ENCODE measurements at places on chromosomes 5 and 9. TPM values are rescaled to one million over a fixed set of nuclear protein-coding genes. Genes with fewer than 3 reads are reported as not detected.

- no peak for DNase-seq
Measured at GRCh38 chr5:35884191-35884769, 27.6 kb downstream of the IL7R start.

DNA sequence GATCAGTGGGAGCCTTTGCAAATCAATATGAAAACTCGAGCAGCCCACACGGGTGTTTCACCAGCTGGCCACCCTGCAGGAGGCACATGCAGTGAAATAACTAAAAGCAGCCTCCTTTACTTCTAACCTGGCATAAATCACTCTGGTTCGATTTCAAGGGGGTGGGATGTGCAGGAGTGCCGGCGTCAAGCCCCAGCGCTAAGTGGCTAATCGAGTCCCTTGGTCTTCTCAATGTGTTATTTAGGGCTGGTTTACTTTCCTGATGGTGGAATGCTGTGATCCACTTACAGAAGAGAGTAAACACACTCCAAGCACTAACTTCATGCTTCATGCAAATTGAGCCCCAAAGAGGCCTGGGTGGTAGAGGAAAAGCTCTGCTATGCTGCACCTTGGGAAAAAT lies 109.4 kb downstream of the TMEM174 start:
- DNase-seq: no peak

GRCh38 chr9:108017671-108018070 lies 528.1 kb upstream of the KLF4 start:
- no peak for DNase-seq

DNA sequence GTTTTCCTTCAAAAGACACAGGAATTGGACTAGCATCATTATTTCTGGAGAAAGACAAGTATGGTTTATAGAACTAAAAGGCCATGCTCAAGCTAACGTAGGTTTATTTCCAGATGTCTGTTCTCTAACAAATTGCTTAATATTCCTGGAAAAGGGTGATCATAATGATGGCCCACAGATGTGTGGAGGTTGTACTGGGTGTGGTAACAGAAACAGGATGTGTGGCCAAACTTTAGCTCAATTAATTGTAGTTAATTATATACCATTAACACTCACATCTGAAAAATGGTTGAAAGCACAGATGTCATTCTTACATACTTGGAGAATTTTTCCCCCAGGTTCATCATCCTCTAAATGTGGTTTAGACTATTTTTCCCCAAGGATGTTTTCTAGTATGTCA lies 292.7 kb upstream of the RASA1 start:
- DNase-seq: no peak

- DNase-seq: no peak
Measured at GRCh38 chr5:168642019-168642418, 62.9 kb upstream of the PANK3 start.

DNA sequence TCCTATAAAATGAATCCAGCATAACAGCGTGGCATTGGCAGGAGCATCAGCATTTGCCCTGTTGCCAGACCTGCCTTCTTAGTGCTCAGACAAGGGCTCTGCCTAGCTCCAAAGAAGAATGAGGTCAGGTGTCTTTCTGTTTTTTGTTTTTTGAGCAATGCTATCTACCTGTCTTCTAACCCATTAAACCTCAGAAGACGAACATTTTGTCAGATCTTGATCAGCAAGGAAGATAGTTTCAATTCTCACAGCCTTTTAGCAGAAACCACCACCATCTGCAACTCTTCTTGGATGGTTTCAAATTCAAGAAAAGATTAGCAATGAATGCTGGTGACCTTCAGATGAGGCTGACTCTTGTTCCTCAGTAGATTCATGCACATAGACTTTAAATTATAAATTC lies 103.5 kb upstream of the IQGAP2 start:
- DNase-seq: no peak

GRCh38 chr5:37900692-37901091 lies 60.9 kb upstream of the GDNF start:
- no peak for DNase-seq

- no peak for DNase-seq
Measured at GRCh38 chr9:13939701-13940490, 374.0 kb downstream of the NFIB start.

DNA sequence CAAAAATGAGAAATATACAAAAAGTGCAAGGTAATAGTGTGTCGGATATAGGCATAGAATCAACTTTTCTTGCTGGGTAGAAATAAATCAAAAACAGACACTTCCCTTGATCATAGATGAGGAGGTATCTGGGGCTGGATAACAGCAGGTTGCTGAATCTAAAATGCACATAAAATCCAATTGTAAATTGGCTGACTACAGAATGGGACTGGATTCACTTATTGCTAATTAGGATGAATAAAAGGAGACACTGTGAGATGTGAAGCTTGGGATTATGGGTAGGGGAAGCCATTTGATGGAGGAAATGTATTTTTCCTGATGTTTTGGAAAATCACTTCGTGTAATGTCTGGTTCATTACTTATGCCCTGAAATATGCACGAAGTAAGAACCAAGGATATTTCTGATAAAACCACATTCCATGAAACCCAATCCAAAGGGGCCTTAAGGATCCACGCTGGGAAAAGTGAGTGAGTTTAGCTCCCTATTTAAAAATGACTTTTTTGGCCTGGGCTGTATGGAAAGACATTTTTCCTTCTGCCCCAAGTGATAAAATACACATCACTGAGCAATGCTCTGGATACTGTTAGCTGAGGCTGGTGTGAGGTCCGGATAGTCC lies 136.1 kb downstream of the MARCHF11 start:
- DNase-seq: no peak

GRCh38 chr5:16787278-16787677 lies 148.8 kb downstream of the MYO10 start:
- DNase-seq: no peak

GRCh38 chr5:148186248-148187003 lies 16.4 kb upstream of the SPINK6 start:
- DNase-seq: no peak

GRCh38 chr5:2910401-2911175 lies 159.1 kb upstream of the IRX2 start:
- DNase-seq: no peak

GRCh38 chr5:39370555-39371366 lies 6.5 kb upstream of the C9 start:
- DNase-seq: no peak

DNA sequence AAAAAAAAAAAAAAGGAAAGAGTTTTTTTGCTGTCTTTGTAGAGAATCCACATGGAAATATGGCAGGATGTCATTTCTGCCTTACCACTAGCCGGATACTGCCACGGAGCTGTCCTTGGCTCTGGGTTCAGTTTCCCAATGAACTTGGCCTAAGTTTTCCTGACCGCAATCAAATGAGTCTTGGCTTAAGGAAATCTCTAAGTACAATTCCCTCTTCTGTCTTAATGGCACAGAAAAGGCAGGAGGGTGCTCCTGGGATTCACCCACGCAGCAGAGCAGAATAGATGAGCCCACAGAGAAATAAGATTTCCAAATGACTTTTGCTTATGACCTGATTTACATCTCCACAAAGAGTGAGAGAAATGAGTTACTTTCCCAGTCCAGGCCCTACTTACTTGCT lies 284.0 kb upstream of the VLDLR start:
- DNase-seq: no peak

- DNase-seq: no peak
Measured at GRCh38 chr5:72604111-72604797, 97.0 kb upstream of the ZNF366 start.

DNA sequence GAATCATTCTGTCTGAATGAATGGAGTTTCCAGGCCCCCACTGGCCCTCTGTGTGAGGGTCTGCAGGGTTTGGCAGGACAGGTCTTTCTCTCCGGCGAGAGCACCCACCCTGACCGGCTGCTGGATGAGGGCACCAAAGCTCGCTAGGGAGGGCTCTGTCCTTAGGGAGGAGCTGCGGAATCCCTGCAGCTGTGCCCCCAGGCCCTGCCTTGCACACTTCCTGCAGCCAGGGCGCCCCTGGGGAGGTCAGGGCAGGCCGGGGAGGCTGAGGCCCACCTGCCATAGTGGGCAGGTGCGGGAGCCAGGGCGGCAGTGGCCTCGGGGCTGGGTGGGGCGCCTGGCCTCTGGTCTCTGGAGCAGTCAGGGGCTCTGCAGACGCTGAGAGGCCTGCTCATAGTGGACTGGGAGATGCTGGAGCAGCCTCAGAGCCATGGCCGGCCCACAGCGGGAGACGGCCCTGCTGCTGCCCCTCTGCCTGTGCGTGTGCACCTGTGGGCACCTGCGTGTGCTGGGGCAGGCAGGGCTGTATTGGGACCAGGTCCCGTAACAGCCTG lies 36.1 kb downstream of the EXOC3 start:
- DNase-seq: no peak

DNA sequence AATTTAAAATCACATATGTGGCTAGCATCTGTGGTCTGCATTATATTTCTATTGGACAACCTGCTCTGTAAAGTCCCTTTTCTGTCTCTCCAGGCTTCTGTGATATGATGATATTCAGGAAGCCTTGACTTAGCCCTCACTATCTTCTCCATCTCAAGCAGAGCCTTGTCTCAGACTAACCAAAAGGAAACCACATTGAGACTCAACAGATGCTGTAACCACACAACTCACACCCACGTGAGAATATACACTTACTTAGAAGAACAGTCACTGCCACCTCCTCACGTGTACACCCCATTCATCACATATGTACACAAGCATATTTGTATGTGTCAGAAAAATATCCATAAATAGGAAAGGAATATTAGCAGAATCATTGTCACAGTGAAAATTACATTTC lies 33.6 kb downstream of the HTR4 start:
- no peak for DNase-seq

GRCh38 chr5:82255844-82256243 lies 22.3 kb downstream of the RPS23 start:
- DNase-seq: no peak

GRCh38 chr5:163104464-163104863 lies 332.9 kb upstream of the CCNG1 start:
- no peak for DNase-seq

- peak; percentile 59 for DNase-seq
Measured at GRCh38 chr5:112757468-112758208, 20.0 kb downstream of the APC start.

- DNase-seq: no peak
Measured at GRCh38 chr9:27165670-27166069, 56.6 kb downstream of the TEK start.

DNA sequence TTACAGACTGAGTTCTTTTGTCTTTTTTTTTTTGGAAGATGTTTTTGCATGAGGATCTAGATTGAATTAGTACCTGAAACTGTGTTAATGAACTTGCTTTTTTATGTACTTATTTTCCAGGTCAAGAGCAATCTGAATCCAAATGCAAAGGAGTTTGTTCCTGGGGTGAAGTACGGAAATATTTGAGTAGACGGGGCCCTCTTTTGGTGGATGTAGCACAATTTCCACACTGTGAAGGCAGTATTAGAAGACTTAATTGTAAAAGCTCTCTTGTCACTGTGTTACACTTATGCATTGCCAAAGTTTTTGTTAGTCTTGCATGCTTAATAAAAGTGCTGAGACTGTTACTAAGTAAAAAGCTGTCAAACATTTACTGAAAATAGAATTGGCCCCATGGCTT lies 14.5 kb downstream of the SLC23A1 start:
- no peak for DNase-seq

C9orf50 gene
- total RNA-seq: not detected

LECT2 gene
- total RNA-seq: not detected

TRAF1 gene
- total RNA-seq: 3.6 TPM

SHC3 gene
- total RNA-seq: 28.3 TPM

NUTM2G gene
- total RNA-seq: not detected

TIGD6 gene
- 4.8 TPM for total RNA-seq

HAND1 gene
- not detected for total RNA-seq

CTNNA1 gene
- 162 TPM for total RNA-seq

SPAG8 gene
- 4.0 TPM for total RNA-seq

HRH2 gene
- 4.0 TPM for total RNA-seq

OR2S2 gene
- total RNA-seq: not detected

Data from cerebellum (tissue), 4 donors.